ENCODE measurements at places on chromosomes 3 and 15. TPM values are rescaled to one million over a fixed set of nuclear protein-coding genes. Genes with fewer than 3 reads are reported as not detected.

DNA sequence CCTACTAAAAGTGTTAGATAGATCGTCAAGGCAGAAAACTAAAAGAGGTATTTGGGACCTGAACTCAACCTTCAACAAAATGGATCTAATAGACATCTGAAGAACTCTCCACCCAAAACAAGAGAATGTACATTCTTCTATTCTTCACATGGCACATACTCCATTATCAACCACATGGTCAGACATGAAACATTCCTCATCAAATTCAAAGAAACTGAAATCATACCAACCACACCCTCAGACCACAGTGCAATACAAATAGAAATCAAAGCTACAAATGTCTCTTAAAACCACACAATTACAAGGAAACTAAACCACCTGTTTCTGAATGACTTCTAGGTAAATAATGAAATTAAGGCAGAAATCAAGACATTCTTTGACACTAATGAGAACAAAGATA, 984.1 kb upstream of the GBE1 start:
- no peak overlapping the region for H3K27ac ChIP-seq
- H3K27me3 ChIP-seq = no peaks in the 10 kb centered on the region
- no peak for DNase-seq

LRTM1 gene
- total RNA-seq = not detected

GRCh38 chr3:23808525-23808924, 2.8 kb downstream of the UBE2E1 start:
- H3K27ac ChIP-seq = peak overlapping the region; percentile 61
- peaks cover 2% of the 10 kb centered on the region for H3K27me3 ChIP-seq
- H3K4me1 ChIP-seq = peaks cover 55% of the 10 kb centered on the region
- H3K4me3 ChIP-seq = no peak overlapping the region
- H3K36me3 ChIP-seq = peaks cover 14% of the 10 kb centered on the region

- H3K4me1 ChIP-seq = no peaks in the 10 kb centered on the region
- DNase-seq = no peak
- peaks cover 26% of the 10 kb centered on the region for H3K27me3 ChIP-seq
These were observed 328.2 kb upstream of the LRRFIP2 start for GRCh38 chr3:37502621-37503020.

GPR27 gene
- 1.2 TPM for total RNA-seq

- H3K27me3 ChIP-seq = no peaks in the 10 kb centered on the region
- no peaks in the 10 kb centered on the region for H3K36me3 ChIP-seq
- DNase-seq = no peak
- H3K27ac ChIP-seq = no peak overlapping the region
- H3K4me1 ChIP-seq = no peaks in the 10 kb centered on the region
These were observed 93.3 kb downstream of the SEMA5B start for GRCh38 chr3:122934251-122934650.

DNA sequence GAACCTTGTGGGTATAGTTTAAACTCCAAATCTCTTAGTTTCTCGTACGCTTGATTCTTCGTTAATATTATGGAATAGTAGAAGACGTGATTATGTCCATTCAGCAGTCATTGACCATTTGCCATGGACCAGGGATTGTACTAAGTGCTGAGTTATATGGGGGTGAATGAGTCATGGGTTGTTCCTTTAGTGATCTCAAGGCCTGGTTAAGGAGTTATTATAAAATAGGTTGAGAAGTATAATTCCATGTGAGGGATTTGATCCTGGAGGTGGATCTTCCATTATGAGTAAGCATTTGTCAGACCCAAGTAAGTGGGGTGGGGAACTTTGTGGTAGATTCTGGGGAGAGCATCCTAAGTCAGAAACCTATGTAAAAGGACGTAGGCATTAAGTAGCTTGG, 15.4 kb downstream of the NR2C2 start:
- H3K27ac ChIP-seq = no peak overlapping the region
- H3K4me3 ChIP-seq = no peak overlapping the region
- peaks cover 30% of the 10 kb centered on the region for H3K36me3 ChIP-seq
- H3K27me3 ChIP-seq = no peaks in the 10 kb centered on the region

GRCh38 chr3:190121061-190121377, 322 bp upstream of the P3H2 start:
- H3K4me1 ChIP-seq = peaks cover 6% of the 10 kb centered on the region
- no peak for DNase-seq
- no peak overlapping the region for H3K4me3 ChIP-seq
- H3K27ac ChIP-seq = no peak overlapping the region

- H3K4me1 ChIP-seq = no peaks in the 10 kb centered on the region
- no peak for DNase-seq
- no peak overlapping the region for H3K27ac ChIP-seq
- H3K4me3 ChIP-seq = no peak overlapping the region
- H3K27me3 ChIP-seq = no peaks in the 10 kb centered on the region
These were observed 218.9 kb downstream of the CDIN1 start for GRCh38 chr15:36798366-36798765.

GRCh38 chr3:24550588-24550987, 55.9 kb upstream of the THRB start:
- no peaks in the 10 kb centered on the region for H3K27me3 ChIP-seq
- H3K36me3 ChIP-seq = no peaks in the 10 kb centered on the region
- no peaks in the 10 kb centered on the region for H3K4me1 ChIP-seq
- H3K27ac ChIP-seq = no peak overlapping the region
- no peak for DNase-seq

GOLGA8S gene
- total RNA-seq = not detected

DNA sequence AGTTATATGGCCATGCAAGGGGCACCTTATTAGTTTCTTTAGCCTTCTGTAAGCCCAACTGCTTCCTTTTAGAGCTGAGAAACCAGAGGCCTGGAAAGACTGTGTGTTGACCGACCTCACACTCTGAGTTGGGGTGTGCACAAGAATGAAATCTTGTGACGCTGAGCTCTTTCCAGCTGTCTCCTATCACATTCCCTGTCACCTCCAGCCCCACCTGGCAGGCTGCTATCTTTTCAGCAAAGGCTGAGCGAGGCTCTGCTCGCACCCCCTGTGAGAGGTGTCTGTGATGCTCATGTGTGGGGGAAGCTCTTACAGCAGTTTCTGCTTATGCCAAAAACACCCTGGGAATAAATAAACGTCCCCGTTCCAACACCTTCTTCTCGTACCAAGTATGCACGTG, 27.0 kb upstream of the LPP start:
- DNase-seq = no peak
- no peaks in the 10 kb centered on the region for H3K27me3 ChIP-seq
- H3K27ac ChIP-seq = no peak overlapping the region
- H3K4me3 ChIP-seq = no peak overlapping the region

GRCh38 chr3:16427103-16427965, 86.2 kb downstream of the RFTN1 start:
- H3K36me3 ChIP-seq = peaks cover 48% of the 10 kb centered on the region
- H3K27me3 ChIP-seq = no peaks in the 10 kb centered on the region
- DNase-seq = no peak
- H3K4me1 ChIP-seq = peaks cover 6% of the 10 kb centered on the region

GRCh38 chr15:39357480-39358268, 223.2 kb upstream of the THBS1 start:
- H3K4me1 ChIP-seq = no peaks in the 10 kb centered on the region
- no peak for DNase-seq
- H3K27ac ChIP-seq = no peak overlapping the region
- peaks cover 3% of the 10 kb centered on the region for H3K27me3 ChIP-seq
- H3K36me3 ChIP-seq = no peaks in the 10 kb centered on the region

GRCh38 chr3:106371221-106371970, 502.6 kb upstream of the CBLB start:
- H3K27ac ChIP-seq = no peak overlapping the region
- no peaks in the 10 kb centered on the region for H3K36me3 ChIP-seq
- no peak overlapping the region for H3K4me3 ChIP-seq
- no peak for DNase-seq
- H3K4me1 ChIP-seq = no peaks in the 10 kb centered on the region

DNA sequence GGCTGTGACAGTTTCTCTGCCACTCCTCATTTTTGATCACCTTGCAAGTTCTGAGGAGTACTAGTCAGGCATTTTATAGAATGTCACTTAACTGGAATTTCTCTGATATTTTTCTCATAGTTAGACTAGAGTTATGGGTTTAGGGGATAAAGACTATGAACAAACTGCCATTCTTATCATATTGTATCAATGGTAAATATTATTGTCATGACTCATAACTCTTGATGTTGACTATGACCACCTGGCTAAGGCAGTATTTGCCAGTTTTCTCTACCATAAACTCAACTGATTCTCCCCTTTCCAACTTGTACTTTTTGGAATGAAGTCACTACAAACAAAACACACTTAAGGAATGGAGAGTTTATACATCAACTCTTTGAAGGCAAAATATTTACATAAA, 22.7 kb upstream of the OR5K1 start:
- H3K27ac ChIP-seq = no peak overlapping the region
- no peak overlapping the region for H3K4me3 ChIP-seq
- no peak for DNase-seq

- H3K36me3 ChIP-seq = no peaks in the 10 kb centered on the region
- no peak for DNase-seq
- no peak overlapping the region for H3K4me3 ChIP-seq
- H3K27ac ChIP-seq = no peak overlapping the region
These were observed 774.3 kb upstream of the NR2F2 start for GRCh38 chr15:95556225-95556624.

GRCh38 chr3:192920411-192920810, 2.8 kb upstream of the MB21D2 start:
- H3K4me3 ChIP-seq = no peak overlapping the region
- DNase-seq = no peak
- peaks cover 38% of the 10 kb centered on the region for H3K27me3 ChIP-seq
- no peak overlapping the region for H3K27ac ChIP-seq
- peaks cover 5% of the 10 kb centered on the region for H3K36me3 ChIP-seq

C2CD4B gene
- total RNA-seq = 1.5 TPM

DNA sequence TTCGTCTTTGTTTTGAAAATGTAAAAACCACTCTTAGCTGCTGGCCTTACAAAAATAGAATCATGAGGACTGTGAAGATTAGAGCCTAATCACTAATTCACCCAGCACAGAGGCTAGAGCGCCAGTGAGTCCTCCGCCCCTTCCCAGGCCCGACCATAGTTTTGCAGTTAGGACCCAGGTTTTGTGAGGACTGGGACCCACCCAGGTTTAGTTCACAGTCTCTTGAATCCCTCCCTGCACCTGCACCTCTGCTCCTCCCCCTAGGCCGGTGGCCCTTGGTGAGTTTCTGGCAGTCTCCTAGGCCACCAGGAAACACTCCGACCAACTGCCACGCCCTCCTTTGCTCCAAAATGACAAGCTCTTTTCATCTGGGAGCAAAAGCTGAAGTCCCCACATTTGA, 136.0 kb upstream of the CCDC54 start:
- peak; percentile 16 for DNase-seq
- H3K27ac ChIP-seq = no peak overlapping the region
- peak overlapping the region; percentile 86 for H3K4me3 ChIP-seq

WWTR1 gene
- 1.0 TPM for total RNA-seq

DNA sequence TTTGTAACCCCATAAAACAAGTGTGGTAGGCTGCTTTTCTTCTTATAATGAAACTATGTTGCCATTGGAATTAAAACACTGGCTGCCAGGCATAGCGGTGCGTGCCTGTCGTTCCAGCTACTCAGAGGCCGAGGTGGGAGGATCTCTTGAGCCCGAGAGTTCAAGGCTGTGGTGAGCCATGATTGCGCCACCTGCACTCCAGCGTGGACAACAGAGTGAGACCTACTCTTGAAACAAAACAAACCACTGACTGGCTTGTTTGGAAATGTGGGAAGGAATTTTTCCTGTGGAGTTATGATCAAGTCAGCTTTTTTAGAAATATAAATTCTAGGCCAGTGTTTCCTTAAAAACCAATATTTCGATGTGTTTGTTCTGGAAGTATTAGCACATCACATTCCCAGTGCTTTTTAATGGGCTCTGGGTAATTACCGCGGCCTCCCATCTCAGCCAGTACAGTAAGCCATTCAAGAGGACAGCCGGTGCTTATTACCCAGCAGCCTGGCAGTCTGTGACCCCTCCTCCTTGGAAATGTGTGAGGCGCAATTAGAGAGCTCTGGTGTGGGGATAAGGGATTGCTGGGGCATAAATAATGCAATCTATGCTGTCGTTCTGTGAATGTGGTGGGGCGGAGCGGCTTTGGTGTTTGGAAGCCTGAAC, 58.3 kb upstream of the TRAK1 start:
- no peak overlapping the region for H3K4me3 ChIP-seq
- no peak overlapping the region for H3K27ac ChIP-seq
- H3K4me1 ChIP-seq = peaks cover 24% of the 10 kb centered on the region
- DNase-seq = no peak

TGM5 gene
- not detected for total RNA-seq

C3orf62 gene
- 3.0 TPM for total RNA-seq

DNA sequence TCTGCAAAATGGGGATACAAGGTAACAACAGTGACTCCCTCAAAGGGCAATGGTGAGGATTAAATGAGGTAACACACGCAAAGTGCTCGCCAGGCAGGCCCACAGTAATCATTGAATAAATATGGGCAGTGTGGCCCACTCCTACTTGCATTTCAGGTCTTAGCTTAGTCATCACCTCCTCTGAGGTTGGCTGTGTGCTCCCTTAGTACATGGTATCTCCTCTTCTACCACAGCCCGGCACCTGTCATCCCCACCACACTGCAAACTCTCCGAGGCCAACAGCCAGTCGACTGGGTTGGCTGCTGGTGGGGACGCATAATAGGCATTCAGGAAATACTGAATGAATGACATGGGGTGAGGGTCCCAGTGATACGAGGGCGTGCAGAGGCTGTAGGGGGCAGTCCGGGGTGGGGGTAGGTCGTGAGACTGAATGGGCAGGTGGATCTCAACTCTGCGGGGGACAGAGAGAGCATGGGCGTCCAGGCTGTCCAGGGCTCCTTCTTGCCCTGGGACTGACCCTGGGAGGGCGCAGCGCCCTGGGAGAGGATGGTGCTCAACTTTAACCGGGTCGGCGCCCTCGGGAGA, 375 bp upstream of the MYZAP start:
- peaks cover 22% of the 10 kb centered on the region for H3K27me3 ChIP-seq
- DNase-seq = peak; percentile 43

DNA sequence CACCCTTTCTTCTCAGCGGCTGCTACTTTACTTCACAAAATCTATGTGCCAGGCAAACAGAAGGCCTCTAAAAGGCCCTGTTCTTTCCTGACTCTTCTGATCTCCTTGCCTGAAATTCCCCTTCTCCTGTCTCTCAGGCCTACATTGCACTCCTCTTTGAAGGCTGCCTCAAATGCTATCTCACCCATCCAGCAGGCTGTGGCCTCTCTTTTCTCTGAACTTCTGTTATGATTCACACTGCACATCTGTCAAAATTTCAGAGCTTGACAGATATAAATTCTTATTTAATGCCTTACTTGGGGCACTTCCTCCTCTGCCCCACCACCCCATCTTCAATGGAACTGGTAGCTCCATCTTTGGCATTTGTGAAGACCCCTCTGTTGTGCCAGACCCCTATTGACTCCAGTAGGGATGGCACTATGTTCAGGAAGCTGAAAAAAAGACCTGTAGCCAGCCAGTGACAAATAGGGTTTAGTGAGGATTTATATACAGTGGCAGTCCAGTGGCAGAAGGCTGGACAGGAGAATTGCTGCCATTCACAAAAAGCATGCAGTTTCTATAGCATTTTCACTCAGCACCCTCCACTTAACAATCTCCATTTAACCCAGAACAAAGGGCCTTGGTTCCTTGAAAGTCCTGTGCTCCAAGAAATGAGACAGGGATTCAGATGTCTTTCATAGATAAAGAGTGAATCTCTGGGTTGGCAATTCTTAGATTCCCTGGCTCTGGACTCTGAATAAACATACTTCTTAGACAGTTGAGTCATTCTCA, 415.8 kb upstream of the GRM7 start:
- no peaks in the 10 kb centered on the region for H3K36me3 ChIP-seq
- H3K27me3 ChIP-seq = no peaks in the 10 kb centered on the region
- no peak overlapping the region for H3K4me3 ChIP-seq
- H3K27ac ChIP-seq = no peak overlapping the region
- DNase-seq = no peak
- no peaks in the 10 kb centered on the region for H3K4me1 ChIP-seq

GRCh38 chr3:178001670-178002101, 534.5 kb upstream of the KCNMB2 start:
- H3K27ac ChIP-seq = peak overlapping the region; percentile 35
- no peak overlapping the region for H3K4me3 ChIP-seq
- peaks cover 23% of the 10 kb centered on the region for H3K36me3 ChIP-seq

ITIH3 gene
- not detected for total RNA-seq

All from activated CD4-positive, alpha-beta memory T cell treated with anti-CD3 and anti-CD28 coated beads for 36 hours (primary cell).